ENCODE measurements at places on chromosomes 5 and 9.
A peak's percentile ranks its signal among the peaks of the same experiment; 100 is the strongest.

- no peak for DNase-seq
Observed at GRCh38 chr5:109511980-109512734, 102.4 kb upstream of the PJA2 start.

GRCh38 chr5:107294211-107294550 is 376.6 kb downstream of the EFNA5 start:
- no peak for DNase-seq

- no peak for DNase-seq
Observed at GRCh38 chr5:134072471-134073210, 41.8 kb upstream of the TCF7 start.

DNA sequence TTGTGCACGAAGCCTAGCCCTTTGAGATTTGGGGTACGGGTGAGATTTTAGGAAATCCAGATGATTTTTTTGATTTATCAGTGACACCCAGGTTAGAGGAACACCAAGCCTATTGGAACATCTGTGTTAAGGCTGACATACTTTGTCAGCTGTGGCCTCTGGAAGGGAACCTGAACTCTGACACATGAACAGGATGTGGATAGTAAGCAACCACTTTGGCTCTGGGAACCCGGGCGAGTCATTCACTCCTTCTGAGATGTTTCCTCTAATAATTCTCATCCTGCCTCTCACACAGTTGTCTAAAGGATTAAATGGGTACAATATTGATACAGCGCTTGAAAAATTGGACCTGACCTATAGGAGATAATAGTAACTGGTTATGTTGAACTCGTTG is 67.8 kb downstream of the FGF1 start:
- no peak for DNase-seq

DNA sequence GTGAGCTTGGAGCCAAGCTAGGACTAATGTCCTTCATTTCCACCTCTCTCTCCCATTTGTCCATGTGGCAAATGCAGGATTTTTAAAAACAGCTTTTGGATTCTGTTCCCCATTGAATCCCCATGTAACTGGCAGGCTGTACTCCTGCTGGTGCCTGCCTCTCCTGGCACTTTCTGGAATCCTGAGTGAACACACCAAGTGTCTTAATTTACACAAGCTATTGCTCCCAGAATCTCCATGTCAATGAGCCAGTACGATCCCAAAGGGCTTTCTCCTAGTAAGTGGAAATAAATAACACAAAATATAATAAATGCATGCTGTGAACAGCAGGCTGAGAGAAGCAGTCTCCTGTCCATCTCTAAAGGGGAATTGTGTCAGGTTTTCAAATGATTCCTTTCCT is 88.4 kb upstream of the WWC1 start:
- no peak for DNase-seq

- no peak for DNase-seq
Observed at GRCh38 chr5:151016700-151017099, 3.7 kb upstream of the GPX3 start.

GRCh38 chr5:45454114-45454513 is 242.1 kb downstream of the HCN1 start:
- DNase-seq = peak; percentile 2

GRCh38 chr5:33148076-33148513 is 292.7 kb upstream of the TARS1 start:
- DNase-seq = no peak

- no peak for DNase-seq
Observed at GRCh38 chr5:87729781-87730180, 317.1 kb upstream of the CCNH start.

GRCh38 chr9:127578627-127578951 is 33.5 kb upstream of the STXBP1 start:
- DNase-seq = peak; percentile 56

GRCh38 chr5:177128551-177128981 is 5.0 kb upstream of the NSD1 start:
- no peak for DNase-seq
